ENCODE measurements at places on chromosomes 16 and 17.

GRCh38 chr17:28733346-28733745 lies 4.8 kb downstream of the NEK8 start:
- DNase-seq, result no peak

DNA sequence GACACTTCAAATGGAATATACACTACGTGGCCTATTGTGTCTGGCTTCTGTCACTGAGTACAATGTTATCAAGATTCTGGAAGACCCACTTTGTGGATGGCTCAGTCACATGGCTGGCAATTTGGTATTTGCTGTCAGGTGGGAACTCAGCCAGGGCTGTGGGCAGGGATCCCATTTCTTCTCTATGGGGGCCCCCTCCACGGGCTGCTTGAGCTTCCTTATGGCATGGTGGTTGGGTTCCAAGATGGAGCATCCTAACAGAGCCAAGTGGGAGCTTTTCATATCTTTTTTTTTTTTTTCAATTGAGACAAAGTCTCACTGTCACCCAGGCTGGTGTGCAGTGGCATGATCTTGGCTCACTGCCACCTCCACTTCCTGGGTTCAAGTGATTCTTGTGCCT lies 18.0 kb upstream of the CEP20 start:
- DNase-seq, result no peak

DNA sequence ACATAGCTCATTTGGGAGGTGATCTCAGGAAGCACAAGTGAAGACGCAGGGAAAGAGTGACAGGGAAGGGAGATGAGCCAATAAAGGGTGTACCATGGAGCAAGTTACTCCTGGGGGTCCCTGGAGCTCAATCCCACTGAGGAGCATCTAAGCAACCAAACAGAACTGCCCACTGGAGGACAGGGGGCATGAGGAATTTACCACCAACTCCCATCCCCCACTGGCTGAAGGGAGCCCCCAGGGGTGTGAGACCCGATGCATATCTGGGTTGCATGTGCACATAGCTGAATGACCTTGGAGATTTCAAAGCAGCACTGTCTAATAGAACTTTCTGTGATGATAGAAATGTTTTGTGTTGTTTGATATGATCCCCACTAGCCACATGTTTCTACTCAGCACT lies 29.6 kb downstream of the C16orf82 start:
- no peak for DNase-seq

DNA sequence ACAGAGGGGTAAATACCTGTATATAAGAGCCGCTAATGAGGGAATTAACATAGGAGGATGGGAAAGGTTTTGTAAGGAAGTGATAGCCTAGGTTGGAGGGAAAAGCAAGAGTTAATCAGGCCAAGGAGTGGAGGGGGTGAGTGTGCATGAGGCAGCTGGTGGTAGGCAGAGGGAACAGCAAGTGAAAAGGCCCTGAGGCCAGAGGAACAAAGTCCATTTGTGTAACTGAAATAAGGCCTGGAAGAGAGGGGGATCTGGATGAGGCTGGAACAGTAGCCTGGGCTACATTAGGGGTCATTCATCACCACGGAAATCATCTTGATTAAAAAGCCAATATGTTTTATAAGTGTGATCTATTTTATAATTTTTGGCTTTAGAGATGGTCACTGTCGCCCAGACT lies 45.7 kb downstream of the FZD2 start:
- DNase-seq, result no peak

DNA sequence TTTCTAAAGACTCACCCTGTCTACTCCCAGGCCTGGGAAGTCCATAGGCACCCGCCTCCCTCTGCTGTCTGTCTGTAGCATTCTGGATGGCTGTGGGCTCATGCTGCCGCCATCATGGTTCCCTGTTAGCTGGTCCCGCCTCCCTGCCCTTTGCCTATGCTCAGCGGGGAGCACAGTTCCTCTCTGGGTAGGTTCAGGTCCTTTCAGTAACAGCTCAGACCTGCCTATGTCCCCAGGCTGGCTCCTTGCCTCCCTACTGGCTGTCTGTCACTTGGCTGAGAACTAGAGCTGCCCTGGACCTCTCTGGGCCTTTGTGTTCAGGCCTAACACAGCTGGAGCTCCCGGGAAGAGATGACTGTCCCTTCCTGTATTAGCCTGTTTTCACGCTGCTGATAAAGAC lies 317.9 kb downstream of the SNX29 start:
- no peak for DNase-seq

DNA sequence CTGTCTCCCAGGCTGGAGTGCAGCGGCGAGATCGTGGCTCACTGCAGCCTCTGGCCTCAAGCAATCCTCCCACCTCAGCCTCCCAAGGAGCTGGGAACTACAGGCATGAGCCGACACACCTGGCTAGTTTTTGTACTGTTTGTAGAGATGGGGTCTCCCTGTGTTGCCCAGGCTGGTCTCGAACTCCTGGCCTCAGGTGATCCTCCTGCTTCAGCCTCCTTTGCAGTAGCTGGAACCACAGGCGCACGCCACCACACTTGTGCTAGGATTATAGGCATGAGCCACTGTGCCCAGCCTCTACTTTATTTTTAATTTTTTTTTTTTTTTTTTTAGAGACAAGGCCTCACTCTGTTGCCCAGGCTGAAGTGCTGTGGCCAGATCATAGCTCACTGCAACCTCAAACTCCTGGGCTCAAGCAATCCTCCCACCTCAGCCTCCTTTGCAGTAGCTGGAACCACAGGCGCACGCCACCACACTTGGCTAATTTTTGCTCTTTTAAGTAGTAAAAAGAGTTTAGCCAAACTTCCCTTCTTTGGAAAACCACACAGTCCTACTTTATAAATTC lies 4.4 kb downstream of the NTAN1 start:
- no peak for DNase-seq

- no peak for DNase-seq
These were observed 13.7 kb downstream of the AP1G1 start for GRCh38 chr16:71794943-71795342.
